Esophagus (tissue), 2 donors: ENCODE measurements at places on chromosomes 13 and 19. TPM values are rescaled to one million over a fixed set of nuclear protein-coding genes. Genes with fewer than 3 reads are reported as not detected.

TMEM221 gene
- polyA plus RNA-seq, result 0.20 TPM

GSX1 gene
- not detected for polyA plus RNA-seq

TYROBP gene
- polyA plus RNA-seq, result 26.8 TPM

IGFL1 gene
- 66.5 TPM for polyA plus RNA-seq
